ENCODE measurements at places on chromosomes 5 and 9.

- DNase-seq, result peak; percentile 48
These were observed 511 bp downstream of the ARL15 start for GRCh38 chr5:54309691-54310432.

GRCh38 chr5:169521366-169521983, 62.1 kb upstream of the SPDL1 start:
- DNase-seq, result no peak

DNA sequence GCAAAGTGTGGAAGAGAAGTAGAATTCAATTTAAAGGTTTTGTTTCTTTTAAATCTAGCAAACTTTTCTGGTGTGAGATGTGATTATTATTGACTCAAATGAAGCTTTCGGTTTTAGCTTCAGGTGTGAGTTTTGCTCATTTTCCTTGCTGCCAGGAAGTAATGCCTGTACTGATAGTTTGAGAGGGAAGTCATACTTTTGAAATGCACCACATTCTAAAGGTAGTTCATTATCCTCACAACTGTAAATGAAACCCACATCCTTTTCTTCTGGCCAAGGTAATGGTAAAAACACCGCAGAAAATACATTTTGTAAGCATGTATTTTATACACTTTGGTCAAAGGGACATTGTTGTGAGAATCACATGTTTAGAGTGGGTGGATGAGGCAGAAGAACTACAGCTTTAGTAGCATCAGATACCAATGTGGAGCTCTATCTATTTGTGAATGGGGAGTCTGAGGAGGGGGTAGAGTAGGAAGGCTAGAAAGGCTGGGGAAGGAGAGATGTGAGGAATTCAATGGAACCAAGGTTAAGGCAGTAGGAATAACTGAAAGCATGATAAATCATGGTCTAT, 167.0 kb upstream of the CDKN2B start:
- DNase-seq, result no peak

DNA sequence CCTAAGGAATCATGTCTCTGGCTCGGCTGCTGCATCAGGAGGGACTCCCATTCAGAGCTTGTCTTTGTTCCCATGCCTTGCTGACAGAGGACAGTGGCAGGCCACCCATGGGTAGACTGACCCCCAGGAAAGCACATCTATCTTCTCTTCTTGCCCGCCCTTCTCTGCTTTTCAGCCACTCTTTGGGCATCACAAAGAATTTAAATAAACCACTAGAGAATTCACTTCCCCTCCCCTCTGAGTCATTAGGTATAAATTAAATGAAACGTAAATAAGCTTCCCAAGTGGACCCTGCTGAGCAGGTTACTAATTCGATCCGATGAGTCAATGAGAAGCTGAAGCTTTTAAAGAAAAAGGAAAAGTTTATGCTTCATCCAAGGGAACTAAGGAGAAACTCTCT, 97.0 kb downstream of the DRD1 start:
- DNase-seq, result no peak

GRCh38 chr5:168039566-168040248, 251.7 kb upstream of the WWC1 start:
- DNase-seq, result no peak

All from CD4-positive, alpha-beta T cell treated with Interleukin-6 for 4 hours (primary cell).